ENCODE measurements at places on chromosomes 3 and 15. TPM values are rescaled to one million over a fixed set of nuclear protein-coding genes. Genes with fewer than 3 reads are reported as not detected.

The PIGX gene
- 52.8 TPM for total RNA-seq

- peaks cover 46% of the 10 kb centered on the region for H3K27me3 ChIP-seq
- ATAC-seq, result peak; percentile 47
- no peaks in the 10 kb centered on the region for H3K36me3 ChIP-seq
Observed at GRCh38 chr3:152834776-152835600, at the start of gene P2RY1. Gene P2RY1 (plus strand): TSS chr3:152835131. CDS start chr3:152835783, 652 bp downstream.

The PTH1R gene
- total RNA-seq, result not detected

GRCh38 chr3:15501126-15501525 is 20.4 kb downstream of the COLQ start:
- H3K36me3 ChIP-seq, result no peaks in the 10 kb centered on the region
- ATAC-seq, result no peak
- H3K4me1 ChIP-seq, result peaks cover 29% of the 10 kb centered on the region
- no peaks in the 10 kb centered on the region for H3K27me3 ChIP-seq
- H3K27ac ChIP-seq, result peak overlapping the region; percentile 8

The ZNF80 gene
- 0.15 TPM for total RNA-seq
